ENCODE measurements at places on chromosomes 13 and 19. TPM values are rescaled to one million over a fixed set of nuclear protein-coding genes. Genes with fewer than 3 reads are reported as not detected.

The KLK3 gene
- not detected for total RNA-seq

The SCEL gene
- total RNA-seq, result 0.61 TPM

The TMEM238 gene
- total RNA-seq, result 5.9 TPM

The PCP2 gene
- total RNA-seq, result not detected

The ZNF667 gene
- total RNA-seq, result not detected

The DNM2 gene
- 53.4 TPM for total RNA-seq

The CACNA1A gene
- total RNA-seq, result 0.31 TPM

The STAP2 gene
- not detected for total RNA-seq

The RASIP1 gene
- total RNA-seq, result 0.19 TPM

The BEST2 gene
- not detected for total RNA-seq

The HTR2A gene
- not detected for total RNA-seq
